Activated CD8-positive, alpha-beta T cell treated with anti-CD3 and anti-CD28 coated beads, Interleukin-2, amount 10 ng/mL, durations not matched to agents 7 days and 5 days (primary cell): ENCODE measurements at places on chromosomes 6 and 20. TPM values are rescaled to one million over a fixed set of nuclear protein-coding genes. Genes with fewer than 3 reads are reported as not detected.

Gene PCSK2
- total RNA-seq = not detected

Gene NHSL1
- total RNA-seq = 0.13 TPM

Gene CRISP3
- total RNA-seq = not detected

Gene REM1
- not detected for total RNA-seq

Gene TRIM31
- total RNA-seq = not detected

Gene RAD21L1
- 0.18 TPM for total RNA-seq

Gene PRDM13
- not detected for total RNA-seq

Gene SMIM13
- 10.1 TPM for total RNA-seq

Gene OR5V1
- total RNA-seq = not detected

Gene OPN5
- not detected for total RNA-seq

Gene C6orf15
- not detected for total RNA-seq

Gene CLDN20
- total RNA-seq = not detected

Gene MCHR2
- total RNA-seq = not detected

Gene SIM1
- total RNA-seq = not detected
